ENCODE measurements at places on chromosomes 3 and 15.

GRCh38 chr3:66426135-66426534, 74.7 kb downstream of the LRIG1 start:
- DNase-seq: no peak

DNA sequence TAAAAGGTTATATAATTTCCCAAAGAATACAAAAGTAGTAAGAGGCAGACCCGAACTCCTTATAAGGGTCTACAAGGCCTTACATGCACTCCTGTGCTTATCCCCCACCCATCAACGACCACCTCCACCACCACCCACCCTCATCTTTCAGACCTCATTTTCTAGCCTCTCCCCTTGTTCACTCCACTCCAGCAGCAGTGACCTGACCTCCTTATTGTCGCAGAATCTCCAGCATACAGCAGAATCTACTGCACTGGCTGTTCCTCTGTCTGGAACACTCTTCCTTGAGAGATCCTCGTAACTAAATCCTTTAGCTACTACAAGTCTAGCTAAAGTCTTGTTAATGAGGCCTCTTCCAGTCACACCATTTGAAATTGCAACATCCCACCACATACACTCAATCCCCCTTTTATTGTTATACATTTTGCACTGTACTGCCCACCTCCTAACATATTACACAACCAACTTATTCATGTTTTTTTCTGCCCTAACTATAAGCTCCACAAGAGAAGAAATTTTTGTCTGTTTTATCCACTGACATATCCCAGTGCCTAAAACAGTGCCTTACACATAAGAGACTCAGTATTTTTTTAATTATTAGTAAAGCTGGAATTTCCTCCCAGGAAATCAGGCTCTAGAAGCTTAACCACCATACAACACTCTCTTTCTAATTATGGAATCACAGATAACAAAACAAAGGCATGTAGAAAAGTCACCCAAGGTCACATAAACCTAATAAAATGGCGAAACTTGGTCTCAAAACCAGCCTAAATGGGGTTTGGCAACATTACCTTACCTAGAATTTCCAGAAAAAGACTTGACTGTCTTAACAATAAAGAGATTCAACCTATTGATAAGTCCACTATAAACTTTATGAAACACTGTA, 40.2 kb downstream of the ZNF148 start:
- DNase-seq: no peak

DNA sequence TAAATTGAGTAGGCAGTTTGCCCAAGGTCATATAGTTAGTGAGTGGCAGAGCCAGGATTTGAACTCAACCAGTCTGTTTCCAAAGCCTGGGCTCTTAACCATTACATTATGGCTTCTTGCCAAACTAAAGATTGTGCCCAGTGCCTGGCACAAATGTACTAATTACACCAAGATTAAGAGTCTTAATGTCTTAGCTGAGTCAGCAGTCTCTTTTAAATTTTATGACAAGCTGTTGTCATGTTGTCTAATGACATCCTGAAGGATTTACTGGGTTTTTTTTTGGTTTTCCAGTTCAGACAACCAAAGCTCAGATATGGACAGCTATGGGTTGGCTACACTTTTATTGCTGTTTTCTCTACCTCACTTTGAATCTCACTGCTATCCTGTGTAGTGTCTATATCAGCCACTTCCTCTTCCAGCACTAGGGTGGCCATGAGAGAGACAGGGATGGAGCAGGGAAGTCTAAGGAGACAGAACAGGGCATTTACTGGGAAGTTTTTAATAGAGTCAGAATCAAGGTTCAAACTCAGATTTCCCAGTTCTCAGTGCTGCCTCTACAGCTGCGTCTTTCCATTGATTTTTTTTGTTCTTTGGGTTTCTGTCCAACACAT, 10.5 kb downstream of the FBXL2 start:
- DNase-seq: no peak

- peak; percentile 60 for DNase-seq
Measured at GRCh38 chr3:44894485-44894884, 20.1 kb downstream of the TGM4 start.

Measured in LHCN-M2 (cell line).